ENCODE measurements at places on chromosomes 1 and 21.

DNA sequence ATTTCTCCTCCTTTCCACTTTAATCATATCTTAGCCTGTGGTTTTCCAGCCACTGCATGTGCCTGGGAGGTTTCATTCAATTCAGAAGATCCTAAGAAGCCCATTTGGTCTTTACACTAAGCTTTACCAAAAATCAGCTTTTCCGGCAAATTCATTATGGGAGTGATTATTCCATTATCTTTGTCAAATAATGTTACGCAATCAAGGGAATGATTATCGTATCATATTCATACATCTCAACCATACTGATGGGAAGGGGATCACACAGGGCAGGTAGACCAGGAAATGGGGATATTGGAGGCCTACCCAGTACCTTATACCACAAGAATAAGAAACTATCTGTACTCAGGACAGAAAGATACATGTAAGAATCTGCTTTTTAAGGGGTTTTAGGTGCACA lies 440.5 kb downstream of the GPATCH2 start:
- no peak for DNase-seq

DNA sequence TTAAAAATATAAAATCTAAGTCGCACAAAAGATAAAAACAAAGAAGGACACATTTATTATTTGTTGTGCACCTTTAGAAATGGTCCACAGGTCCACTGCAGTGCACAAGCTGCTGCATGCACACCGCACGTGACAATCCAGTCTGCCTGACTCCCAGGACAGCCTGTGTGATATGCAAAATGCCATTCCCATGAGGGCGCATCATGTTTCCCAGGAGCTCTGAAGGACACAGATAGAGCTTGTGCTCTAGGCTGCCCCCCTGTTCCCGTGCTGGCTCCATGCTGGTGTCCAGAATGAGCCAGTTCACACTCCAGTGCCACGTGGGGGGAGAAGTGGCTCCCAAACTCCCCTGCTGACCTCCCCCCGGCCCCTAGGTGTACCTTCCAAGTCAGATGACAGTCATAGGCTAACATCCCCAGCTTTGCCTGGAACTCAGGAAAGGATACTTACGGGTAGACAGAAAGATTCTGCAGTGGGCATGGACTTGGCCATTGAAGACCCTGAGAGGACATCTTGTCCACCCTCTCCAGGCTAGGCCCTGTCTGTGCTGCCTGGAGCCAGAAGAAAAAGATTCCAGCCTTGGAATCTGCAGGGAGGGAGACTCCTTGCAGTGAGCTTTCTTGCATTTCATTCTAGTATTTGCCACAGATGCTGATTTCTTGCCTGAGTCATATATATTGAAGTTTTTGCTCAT lies 26.3 kb downstream of the RAB7B start:
- peak; percentile 23 for DNase-seq

DNA sequence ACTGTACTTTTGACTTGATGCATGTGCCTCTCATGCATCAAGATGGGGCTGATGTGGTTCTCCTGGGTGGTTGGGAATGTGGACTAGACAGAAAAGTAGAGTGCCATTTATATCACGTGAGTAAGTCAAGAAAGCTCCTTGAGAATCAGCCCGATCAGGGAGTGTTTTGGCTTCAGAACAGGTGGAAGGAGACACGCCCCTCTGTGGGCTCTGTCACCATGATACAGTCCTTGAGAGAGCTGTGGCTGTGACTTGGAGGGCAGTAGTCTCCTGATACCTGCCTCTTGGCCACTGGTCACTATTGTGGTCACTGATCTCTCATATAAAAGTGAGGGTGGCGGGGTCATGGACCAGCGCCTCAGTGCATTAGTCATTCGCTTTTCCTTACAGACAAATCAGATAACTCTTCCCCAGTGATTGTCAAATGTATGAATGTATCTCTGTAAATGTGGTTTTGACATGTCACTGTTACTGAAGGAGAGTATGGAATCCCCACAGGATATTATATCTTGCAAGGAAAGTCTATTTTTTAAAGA lies 8.9 kb upstream of the C4BPB start:
- DNase-seq: no peak

DNA sequence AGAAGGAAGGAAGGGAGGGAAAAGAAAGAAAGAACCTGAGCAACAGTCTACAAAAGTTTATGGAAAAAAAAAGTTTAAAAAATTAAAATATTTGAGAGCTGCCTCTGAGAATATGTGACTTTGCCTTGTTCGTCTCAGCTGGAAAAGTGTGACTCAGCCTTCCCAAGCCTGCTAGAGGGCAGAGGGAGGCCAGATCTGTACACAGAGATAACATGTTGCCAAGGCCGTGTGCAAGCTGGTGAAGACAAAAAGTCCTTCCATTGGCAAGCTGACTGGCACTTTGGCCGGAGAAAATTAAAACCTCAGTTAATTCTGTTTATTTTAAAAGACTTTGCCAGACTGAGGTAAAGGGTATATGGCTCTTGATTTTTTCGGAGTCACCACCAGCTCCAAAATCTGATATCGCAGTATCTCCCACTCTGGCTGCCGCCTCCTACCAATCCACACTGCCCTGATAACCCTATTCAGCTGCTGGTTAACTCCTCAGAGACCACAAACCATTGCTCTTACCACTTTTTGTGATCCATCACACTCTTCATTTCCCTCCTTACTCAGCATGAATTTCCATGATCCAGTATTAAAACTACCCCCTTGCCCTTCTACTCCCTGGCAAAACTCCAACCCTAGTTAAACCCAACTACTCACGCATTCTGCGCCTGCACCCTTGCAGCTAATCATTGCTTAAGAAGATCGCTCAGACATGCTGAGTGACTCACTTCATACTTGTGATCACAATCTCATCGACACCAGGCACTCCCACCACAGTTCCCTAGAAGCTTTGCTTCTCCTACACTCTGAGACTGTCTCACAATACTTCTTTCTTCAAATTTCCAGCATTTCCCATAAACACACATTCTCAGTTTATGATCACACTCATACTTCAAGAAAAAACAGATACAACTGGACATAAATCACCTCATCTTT lies 5.7 kb upstream of the PPP1R15B start:
- DNase-seq: peak; percentile 65

Data from putamen (tissue), 1 donor.